ENCODE measurements at places on chromosomes 1 and 21.

- DNase-seq: no peak
Observed at GRCh38 chr1:212487286-212487685, 54.6 kb downstream of the NENF start.

- DNase-seq: peak; percentile 28
Observed at GRCh38 chr1:182484531-182485257, 34.7 kb downstream of the RGSL1 start.

DNA sequence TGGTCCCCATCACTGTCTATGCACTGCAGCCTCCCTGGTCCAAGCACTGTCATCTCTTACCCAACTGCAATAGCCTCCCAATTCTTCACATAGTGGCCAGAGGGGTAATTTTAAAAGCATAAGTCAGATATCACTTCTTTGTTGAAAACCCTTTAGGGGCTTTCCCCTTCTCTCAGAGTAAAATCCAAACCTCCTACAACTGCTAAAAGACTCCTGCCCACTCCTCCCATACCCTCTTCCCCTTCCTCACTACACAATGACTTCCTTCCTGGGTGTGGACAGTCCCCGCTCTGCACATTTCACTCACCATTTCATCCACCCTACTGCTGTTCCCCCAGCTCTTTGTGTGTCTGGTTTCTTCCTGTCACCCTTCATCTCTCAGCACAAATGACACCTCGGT lies 8.3 kb downstream of the MCOLN2 start:
- peak; percentile 82 for DNase-seq

GRCh38 chr1:235077571-235078479 lies 50.8 kb downstream of the TOMM20 start:
- peak; percentile 88 for DNase-seq

GRCh38 chr1:202952818-202953217 lies 5.3 kb downstream of the ADIPOR1 start:
- DNase-seq: peak; percentile 97

- DNase-seq: no peak
Observed at GRCh38 chr1:119225265-119225664, 84.8 kb upstream of the WARS2 start.

DNA sequence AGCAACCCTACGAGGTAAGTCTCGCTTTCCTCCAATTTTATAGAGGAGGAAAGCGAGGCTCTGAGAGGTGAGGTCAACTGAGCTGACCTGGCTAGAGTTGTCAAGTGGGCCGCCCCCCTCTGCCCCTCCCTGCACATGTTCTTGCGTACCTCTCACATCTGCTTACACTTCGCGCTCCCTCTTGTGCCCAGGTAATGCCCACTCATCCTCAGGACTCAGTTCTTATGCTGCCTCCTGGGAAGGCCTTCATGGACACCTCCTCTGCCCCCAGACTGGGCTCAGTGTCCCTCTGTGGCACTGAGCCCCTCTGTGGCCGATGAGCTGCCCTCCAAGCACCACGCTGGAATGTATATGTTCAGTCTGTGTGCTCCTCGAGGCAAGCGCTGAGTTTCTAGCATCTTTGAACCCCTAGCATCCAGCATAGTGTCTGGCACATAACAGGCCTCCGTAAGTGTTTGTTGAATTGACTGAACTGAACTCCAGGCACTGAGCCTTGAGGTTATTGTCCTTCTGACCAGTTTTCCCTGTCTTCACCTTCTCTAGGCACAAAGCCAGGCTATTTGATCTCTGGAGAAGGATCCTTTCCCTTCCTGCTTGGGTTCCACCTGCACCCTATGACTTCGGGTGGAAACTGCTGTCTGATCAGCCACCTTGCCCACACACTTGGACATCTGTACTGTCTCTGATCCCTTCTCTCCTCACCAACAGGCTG lies 13.5 kb downstream of the MOV10 start:
- no peak for DNase-seq

- peak; percentile 67 for DNase-seq
Observed at GRCh38 chr1:24986372-24986965, 56.4 kb upstream of the RUNX3 start.

- no peak for DNase-seq
Observed at GRCh38 chr1:188986745-188987417, 1490.8 kb downstream of the BRINP3 start.

- DNase-seq: no peak
Observed at GRCh38 chr1:174880171-174880570, 119.6 kb upstream of the CACYBP start.

DNA sequence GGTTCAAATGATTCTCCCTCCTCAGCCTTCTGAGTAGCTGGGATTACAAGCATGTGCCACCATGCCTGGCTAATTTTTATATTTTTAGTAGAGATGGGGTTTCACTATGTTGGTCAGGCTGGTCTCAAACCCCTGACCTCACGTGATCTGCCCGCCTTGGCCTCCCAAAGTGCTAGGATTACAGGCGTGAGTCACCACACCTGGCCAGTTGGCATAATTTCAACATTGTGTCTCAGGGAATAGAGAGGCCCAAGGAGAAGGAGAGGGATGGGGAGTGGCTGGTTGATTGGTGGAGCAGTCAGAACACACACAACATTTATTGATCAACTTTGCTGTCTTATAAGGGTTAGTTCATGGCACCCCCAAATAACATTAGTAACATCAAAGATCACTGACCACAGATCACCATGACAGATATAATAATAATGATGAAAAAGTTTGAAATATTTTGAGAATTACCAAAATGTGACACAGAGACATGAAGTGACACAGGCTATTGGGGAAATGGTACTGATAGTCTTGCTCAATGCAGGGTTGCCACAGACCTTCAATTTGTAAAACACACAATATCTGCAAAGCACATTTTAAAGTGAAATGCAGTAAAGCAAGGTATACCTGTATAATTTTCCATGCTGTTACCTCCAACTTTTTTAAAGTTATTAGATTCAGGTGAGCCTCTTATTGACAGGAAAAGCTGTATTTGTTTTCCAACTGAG lies 15.8 kb upstream of the CYB5R1 start:
- peak; percentile 77 for DNase-seq

GRCh38 chr1:93576746-93577145 lies 104.9 kb downstream of the BCAR3 start:
- no peak for DNase-seq

- DNase-seq: no peak
Observed at GRCh38 chr1:101652484-101652883, 344.2 kb downstream of the OLFM3 start.

GRCh38 chr1:224914292-224914900 lies 15.1 kb upstream of the DNAH14 start:
- no peak for DNase-seq

DNA sequence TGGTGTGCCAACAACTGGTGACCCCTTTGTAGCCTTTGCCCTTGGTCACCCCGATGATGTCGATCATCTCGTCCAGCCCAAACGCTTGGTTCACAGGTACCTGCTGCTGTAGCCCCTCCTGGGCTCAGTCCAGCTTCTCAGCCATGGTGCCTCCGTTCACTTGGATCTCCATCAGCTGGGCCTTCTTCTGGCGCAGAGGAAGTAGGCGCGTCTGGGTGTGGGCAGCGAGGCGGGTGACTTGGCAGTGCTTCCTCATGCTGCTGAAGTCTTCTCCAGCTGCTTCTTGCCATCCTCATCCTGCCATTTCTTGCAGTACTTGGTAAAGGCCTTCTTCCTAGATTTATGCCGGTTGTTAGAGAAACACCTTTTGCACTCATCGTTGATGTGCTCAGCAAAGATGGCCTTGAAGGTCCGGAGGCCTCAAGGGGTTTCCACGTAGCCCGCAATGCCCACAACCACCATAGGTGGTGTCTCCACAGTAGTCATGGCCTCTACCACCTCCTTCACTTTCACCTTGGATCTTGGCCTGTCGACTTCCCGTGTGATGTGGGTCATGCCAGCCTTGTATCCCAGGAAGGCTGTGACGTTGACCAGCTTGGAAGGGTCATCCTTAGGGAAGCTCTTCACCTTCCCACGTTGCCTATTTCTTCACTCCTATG lies 13.0 kb downstream of the DOP1B start:
- peak; percentile 41 for DNase-seq

- no peak for DNase-seq
Observed at GRCh38 chr1:67571406-67571805, 113.6 kb upstream of the GADD45A start.

- DNase-seq: no peak
Observed at GRCh38 chr1:245751116-245751515, 596.3 kb downstream of the KIF26B start.

GRCh38 chr1:244204004-244204403 lies 152.9 kb downstream of the ZBTB18 start:
- no peak for DNase-seq

DNA sequence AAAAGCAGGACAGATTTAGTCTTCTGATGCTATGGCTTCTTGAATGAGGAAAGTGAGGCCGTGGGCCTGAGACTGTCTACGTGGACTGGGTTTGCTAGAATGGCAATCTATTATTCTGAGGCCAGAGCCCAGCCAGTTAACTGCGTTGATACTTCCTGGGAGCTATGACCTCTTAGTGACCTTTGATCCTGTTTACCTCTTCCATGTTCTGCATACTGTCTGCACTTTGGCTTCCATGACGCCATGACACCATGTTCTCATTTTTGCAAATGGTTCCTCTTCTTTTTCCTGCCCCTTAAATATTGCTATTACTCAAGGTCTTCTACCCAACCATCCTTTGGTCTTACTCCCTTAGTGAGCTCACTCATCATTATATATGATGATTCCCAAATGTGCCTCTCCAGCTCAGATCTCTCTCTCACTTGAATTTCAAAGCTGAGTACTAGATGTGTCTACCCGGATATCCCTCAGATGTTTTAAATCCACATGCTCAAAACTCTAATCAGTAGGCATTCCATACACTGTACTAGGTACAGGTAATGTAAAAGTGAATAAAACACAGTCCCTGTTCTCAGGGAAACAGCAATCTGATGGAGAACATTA lies 66.1 kb upstream of the ATP1A1 start:
- DNase-seq: no peak

- DNase-seq: no peak
Observed at GRCh38 chr1:224761245-224761644, 145.1 kb downstream of the CNIH3 start.

DNA sequence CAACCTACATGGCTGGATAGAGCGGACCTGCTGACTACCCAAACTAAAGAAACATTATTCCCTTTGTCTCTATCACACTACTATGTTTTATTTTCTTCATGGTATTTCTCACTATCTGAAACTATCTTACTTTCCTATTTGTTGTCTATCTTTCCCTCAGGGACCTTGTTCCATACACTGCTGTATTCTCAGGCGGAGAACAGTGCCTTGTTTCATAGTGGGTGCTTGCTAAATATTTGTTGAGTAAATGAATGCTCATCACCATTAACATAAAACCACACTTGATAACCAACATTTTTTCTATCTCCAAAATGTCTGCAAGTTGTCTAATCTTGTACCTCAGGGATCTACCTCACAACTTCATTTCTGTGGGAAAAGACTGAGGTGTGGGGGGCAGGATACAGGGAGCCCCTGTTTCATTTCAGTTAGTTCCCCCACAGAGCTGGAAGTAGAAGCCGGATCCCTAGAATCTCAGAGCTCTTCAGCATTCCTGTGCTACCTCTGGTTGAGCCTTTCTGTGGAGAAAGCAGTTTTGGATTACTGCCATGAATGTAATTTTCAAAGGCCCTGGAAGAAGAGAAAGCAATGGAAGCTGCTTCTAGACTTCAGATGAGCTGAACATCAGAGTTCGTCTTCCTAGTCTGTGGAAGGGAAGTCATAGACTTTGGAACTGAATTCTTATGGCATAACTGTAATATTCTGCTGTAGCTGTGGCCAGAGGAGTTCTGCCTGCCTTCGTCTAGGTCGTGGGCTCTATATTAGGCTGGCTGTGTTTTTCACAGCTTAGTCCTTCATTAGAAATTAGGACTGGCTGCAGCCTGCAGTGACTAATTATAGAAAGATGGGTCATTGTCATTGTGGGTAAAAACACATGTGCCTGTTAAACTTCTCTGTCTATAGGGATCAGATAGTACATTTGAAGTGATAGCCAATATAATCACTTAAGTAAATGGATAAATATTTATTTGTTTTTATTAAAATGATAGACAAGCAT lies 293.2 kb upstream of the SGIP1 start:
- DNase-seq: no peak

GRCh38 chr1:165485716-165486115 lies 40.8 kb upstream of the RXRG start:
- DNase-seq: no peak

- DNase-seq: no peak
Observed at GRCh38 chr1:162903246-162903645, 42.3 kb upstream of the CCDC190 start.

DNA sequence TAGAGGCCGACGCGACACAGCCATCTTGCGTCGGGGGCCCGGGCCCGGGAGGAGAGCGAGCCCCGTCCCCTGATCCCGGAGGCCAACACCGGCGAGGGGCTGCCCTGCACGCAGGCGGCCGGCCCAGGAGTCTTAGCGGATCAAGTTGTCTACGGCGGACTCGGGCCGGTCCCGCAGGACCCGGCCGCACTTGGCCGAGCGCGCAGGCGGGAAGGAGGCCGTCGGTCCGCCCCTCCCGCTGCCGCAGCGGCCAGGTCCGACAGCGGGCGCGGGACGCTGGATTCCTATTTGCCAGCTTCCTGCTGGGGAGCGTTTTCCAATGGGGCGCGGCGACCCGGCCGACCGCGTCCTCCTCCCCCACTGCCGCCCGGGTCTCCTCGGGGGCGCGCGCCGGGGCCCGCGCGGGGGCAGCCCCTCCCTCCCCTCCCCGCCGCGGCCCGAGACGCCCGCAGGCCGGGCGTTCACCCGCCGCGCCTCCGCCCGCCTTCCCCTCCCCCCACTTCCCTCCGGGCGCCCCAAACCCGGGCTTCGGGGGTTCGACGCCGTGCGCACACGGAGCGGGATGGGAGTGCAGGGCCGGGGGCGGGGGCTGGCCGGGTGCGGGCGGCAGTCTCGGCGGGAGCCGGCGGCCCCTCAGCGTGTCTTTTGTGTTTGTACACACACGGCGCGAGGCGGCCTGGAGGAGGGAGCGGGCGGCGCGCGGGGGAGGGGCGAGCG lies 517 bp upstream of the H3-3A start:
- DNase-seq: peak; percentile 81

GRCh38 chr1:88488237-88488636 lies 195.8 kb upstream of the PKN2 start:
- DNase-seq: no peak

DNA sequence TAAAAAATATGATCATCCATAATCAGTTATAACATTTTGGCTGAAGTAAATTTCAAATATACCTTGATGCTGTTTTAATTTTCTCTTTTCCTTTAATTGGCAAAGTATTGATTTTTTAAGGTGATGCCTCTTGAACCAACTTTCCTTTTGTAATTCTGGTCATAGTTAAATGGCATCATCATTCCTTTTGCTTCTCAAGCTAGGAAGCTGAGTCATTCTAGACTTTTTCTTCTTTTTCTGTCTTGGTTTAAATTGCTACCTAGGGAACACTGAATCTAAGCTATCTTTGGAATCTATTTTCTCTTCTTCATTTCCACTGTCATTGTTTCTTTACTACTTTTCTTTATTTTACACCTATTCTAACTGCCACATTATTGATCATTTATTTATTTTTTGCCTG lies 162.7 kb downstream of the HMCN1 start:
- no peak for DNase-seq

- no peak for DNase-seq
Observed at GRCh38 chr1:159753386-159753785, 27.4 kb upstream of the DUSP23 start.

- DNase-seq: no peak
Observed at GRCh38 chr21:45736042-45736689, 92.6 kb downstream of the PCBP3 start.

Measured in suppressor macrophage treated with lipopolysaccharide for 1 hour (primary cell).